ENCODE measurements at places on chromosomes 11 and 22.

DNA sequence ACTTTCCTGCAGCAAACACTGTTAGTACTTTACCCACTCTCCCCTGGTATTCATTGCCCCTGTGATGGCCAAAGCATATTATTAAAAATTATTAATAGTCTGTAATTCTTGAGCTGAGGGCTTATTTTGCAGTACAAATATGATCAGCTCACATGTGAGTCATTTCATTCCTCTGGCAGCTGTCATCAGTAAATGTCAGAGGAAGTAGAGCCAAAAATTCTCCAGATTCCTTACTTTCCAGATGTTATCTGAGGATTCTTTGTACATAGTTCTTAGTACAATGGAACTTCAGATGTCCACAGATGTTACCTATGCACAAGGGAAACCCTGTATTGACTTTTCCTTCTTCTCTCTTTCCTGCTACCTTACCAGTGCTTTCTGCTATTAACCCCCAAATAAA, 12.5 kb downstream of the OR5B3 start:
- no peak for DNase-seq

GRCh38 chr22:24953384-24954113, 1.0 kb downstream of the KIAA1671 start:
- DNase-seq, result no peak

- DNase-seq, result no peak
Observed at GRCh38 chr11:130781931-130782330, 134.3 kb downstream of the SNX19 start.

DNA sequence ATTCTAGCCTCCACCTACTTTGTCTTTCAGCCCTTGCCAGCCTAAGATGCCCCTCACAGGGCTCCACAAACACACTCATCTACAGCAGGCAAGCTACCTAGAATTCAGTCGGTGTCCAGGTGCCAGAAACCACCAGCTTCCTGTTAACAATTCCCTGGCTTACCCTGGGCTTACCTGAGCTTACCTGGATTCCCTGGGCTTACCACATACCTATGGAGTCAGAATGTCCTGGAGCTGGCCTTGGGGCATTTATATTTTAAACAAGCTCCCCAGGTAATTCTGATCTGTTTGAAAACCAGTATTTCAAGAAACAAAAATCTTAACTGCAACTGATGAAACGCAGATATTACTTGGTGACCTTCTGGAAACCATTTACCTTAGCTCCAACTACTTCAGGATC, 123.6 kb downstream of the SLC1A2 start:
- no peak for DNase-seq

DNA sequence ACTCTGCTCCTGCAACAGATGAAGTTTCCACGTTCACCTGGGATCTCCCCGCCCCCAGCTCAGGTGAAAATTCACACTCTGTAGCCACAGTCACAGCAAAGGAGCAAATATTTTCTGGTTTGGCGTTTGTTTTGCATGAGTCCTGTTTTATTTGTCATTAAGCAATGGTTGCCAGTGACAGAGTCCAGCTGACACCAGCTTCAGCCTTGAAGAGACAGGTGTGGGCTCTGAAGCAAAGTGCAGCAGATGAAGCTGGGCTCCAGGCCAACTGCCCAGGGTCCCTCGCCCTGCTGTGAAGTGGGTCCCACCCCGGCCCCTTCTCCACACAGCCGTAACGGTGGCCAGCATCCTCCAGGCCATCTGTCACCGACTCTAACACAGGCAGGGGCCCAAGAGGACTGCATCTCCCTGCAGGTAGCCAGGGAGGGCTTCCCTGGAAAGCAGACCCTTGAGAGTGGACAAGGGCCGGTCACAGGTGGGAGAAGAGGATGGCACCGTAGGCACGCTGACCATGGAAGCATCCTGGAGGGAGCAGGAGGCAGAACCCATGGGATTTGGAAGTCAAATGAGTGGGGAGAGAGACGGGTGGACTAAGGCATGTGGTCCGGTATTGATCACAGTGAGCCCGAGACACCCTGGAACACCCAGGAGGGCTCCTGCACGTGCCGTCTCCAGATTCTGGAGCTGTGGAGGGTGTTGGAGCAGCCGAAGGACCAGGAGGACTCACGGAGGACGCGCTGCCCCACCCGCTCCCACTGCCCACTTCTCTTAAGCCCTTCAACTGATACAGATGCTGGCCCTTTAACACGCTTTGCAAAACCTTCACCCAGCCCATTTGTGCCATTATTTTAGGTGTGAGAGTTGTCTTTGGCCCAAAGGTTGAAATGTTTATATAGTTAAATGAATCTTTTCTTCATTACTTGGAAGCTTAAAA, 294.5 kb downstream of the BRD1 start:
- DNase-seq, result no peak

- no peak for DNase-seq
Observed at GRCh38 chr11:3196161-3197043, 22.2 kb downstream of the MRGPRG start.

DNA sequence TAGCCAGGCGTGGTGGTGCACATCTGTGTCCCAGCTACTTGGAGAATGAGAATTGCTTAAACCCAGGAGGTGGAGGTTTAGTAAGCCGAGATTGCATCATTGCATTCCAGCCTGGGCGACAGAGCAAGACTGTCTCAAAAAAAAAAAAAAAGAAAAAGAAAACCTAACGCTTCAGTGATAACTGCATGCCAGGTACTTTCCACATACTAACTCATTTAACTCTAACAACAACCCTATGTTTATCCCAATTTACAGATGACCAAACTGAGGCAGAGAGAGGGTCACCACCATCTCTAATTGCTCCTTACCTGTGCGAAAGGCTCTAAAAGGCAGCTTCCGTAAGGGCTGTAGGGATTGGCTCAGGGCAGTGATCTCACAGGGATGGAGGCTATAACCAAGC, 11.6 kb downstream of the PISD start:
- DNase-seq, result no peak

DNA sequence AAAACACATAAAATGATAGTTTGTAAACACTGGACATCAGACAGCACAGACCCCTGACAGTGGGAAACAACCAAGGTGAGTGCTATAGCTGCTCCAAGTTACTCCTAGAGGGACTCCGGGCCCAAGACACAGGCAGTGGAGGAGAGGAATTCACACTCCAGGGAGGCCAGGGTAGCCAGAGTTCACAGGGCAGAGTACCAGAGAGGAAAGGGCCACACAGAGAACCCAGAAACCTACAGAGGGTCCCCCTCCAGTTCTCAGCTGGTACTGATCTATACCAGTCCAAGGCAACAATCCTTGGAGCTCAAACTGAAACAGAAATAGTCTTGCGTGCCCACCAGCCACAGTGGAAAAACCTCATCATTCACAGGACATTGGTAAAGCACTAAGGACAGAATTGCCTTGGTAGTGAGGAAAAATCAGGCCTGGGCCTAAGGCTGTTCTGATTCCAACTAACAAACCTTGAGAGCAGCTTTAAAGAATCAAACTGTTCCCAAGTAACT, 7.6 kb downstream of the VPS37C start:
- DNase-seq, result no peak

GRCh38 chr11:119179342-119179741, 5.9 kb upstream of the NHERF4 start:
- DNase-seq, result no peak

- no peak for DNase-seq
Observed at GRCh38 chr11:93482556-93482955, 60.6 kb downstream of the SMCO4 start.

- no peak for DNase-seq
Observed at GRCh38 chr11:123510579-123510905, 80.5 kb downstream of the GRAMD1B start.

DNA sequence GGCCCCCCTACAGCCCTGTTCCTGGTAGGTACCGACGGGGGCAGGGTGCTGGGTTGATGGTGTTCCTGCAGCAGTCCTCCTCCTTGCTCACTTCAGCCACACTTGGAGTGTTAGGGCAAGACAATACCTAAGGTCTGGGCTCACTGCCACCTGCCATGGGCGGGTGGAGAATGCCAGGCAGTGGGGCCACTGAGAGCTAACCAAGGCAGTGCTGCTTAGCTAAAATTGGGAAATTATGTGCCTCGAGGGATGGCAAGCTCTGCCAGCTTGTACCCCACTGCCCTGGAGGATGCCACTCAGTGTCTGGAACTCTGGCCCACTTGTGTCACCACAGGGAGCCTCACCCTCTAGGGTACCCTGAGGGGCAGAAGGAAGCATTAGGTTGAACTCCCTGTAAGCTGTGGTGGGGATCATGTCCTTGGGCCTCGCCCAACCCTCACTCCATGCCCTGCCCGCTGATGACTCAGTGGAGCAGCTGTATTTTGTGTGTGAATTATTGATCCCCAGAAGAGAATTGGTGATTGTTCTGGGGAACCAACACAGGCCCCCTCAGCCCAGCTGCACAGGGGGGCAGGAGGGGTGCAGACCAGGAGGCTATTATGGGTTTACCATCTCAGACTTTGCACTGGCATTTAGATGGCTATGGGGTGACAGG, 17.7 kb downstream of the PHLDB1 start:
- no peak for DNase-seq
